ENCODE measurements at places on chromosomes 4 and X. TPM values are rescaled to one million over a fixed set of nuclear protein-coding genes. Genes with fewer than 3 reads are reported as not detected.
A peak's percentile ranks its signal among the peaks of the same experiment; 100 is the strongest.

The PGK1 gene
- 874 TPM for total RNA-seq

The AMTN gene
- total RNA-seq = not detected

The FDCSP gene
- not detected for total RNA-seq

The ADAMTS3 gene
- 0.07 TPM for total RNA-seq

The VCX2 gene
- not detected for total RNA-seq

- DNase-seq = no peak
These were observed 53.2 kb downstream of the HADH start for GRCh38 chr4:108042927-108043326.

DNA sequence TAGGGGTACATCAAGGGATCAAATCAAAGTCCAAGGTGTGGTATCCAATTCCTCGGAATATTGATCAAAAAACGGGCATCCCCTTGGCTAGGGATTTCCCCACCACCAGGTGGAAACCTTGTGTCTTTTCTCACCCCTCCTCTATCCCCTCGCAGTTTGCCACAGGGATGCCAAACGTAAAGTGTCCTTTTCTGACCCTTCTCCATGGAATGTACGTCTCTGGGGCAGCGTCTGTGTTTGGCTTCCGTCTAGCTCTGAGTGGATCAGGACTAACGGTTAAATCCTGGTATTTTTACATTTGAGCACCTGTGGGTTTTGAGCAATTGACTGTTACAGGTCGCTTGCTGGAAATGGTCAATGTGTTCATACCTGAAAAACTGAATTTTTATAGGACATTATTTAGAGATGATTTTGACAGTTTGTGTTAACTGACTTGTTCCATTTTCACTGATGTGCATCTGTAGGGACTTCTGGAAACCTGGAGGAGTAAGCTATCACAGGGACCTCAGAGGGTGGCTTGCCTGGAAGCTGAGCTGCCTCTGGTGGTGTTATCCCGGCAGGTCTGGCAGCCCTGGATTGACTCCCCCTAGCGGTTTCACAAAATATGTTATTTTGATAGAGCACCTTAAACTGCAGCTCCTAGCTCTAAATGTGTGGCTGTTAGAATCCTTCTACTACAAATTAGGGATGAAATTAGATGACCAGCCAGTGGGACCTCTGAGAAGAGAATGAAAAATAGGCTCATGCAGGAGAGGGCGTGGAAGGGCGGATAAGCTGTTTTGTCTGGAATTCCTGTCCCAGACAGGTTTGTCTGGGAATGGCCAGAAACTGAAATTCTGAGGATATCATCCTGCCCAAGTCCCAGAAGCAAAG is 8.8 kb upstream of the MGST2 start:
- peak; percentile 75 for DNase-seq

DNA sequence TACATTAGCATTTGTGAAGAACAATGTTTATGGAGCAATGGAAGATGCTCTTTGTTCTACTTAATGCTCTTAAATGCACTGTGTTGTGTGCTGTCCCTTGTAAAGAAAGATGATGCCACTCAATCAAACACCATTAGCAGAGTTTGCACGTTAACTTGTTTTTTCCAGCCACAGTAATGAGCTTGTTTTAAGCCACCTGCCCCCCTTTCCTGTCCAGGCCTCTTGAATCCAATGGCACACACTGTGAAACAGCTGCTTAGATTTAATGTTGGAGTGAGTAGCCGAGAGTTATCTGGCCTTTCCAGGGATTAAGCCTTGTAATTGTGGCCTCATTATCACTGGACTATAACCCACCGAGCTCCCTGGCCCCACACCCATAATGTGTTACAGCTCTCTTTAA is 86.0 kb downstream of the PAK3 start:
- no peak for DNase-seq

DNA sequence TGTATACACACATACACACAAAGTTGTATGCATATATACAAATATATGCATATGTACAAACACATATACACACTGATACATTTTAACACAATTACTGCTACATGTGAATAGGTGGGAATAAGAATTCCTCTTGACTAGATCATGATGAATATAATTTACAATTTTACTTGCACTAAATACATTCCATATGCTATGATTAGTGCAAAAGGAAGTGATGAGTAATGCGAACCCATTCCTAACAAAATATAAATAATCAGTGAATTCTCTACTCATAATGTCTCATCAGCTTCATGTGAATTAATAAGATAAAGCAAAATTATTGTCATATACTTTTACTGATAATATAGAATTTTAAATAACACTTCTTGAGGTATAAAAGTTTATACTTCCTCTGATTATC is 1077.3 kb upstream of the PCDH10 start:
- DNase-seq = no peak

DNA sequence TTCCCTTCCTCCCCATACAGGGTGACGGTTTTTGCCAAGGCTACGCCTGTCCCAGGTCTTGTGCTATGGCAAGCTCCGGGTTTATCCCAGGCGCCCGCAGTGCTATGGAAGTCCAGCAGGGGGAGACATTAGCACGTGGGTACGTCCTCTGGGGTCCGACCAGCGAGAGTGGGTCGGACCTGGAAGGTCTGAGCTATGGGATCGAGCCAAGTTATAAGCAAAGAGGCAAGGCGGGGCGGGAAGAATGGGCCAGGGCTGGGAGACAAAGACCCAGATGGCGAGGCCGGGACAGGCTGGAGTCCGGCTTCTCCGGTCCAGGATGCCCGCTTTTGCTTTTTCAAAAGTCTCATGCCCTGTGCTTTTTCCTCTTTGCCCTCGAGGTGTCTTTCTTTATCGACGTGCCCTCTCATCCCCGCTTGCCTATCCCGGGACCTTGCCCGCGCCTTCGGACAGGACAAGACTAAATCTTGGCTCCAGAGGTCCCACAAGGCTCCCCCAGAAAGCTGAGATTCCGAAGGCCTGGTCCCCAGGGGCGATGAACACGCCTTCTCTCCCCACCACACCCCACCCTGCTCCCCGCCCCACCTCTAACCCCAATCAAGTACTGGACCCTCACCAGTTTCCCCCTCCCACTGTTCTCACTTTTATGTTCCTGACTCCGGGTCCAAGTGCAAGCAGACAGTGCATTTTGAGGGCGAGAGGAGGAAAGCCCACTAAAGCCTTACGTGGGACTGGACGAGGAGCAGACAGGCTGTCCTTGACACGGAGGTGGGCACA is 785 bp upstream of the EFNB1 start:
- DNase-seq = peak; percentile 73

DNA sequence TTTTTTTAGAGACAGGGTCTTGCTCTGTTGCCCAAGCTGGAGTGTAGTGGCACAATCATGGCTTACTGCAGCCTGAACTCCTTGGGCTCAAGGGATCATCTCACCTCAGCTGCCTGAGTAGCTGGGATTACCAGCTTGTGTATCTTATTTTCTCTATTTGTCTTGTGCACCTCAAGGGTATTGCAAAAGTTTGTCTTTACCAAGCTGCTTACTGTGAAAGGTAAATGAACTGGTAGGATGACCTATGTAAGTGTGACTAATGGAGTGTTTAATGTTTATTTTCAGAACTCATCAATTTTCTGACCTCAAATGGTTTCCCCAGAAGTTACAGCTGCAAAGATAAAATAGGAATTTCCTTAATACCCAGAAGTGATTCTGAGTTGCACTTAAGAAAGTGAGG is 5.3 kb upstream of the FGA start:
- DNase-seq = peak; percentile 23

Measured in NCI-H460 (cell line).